ENCODE measurements at places on chromosomes 11 and 22.

DNA sequence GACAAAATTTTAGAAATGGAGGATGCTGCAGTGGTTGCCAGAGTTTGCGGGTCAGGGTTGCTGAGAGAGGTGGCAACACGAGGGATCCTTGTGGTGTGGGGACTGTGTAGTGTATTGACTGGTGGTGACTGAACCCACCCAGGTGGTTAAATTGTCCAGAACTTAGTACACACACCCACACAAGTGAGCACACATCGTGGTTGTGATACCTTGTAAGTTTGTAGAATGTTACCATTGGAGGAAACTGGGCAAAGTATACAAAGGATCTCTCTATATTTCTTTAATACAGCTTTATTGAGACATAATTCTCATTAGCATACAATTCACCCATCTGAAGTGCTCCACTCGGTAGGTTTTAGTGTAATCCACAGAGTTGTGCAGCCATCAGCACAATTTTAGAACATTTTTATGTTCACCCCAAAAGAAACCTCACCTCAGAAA, 56.1 kb downstream of the MED15 start:
- no peak for DNase-seq

GRCh38 chr11:32962016-32962415, 53.7 kb upstream of the DEPDC7 start:
- no peak for DNase-seq

DNA sequence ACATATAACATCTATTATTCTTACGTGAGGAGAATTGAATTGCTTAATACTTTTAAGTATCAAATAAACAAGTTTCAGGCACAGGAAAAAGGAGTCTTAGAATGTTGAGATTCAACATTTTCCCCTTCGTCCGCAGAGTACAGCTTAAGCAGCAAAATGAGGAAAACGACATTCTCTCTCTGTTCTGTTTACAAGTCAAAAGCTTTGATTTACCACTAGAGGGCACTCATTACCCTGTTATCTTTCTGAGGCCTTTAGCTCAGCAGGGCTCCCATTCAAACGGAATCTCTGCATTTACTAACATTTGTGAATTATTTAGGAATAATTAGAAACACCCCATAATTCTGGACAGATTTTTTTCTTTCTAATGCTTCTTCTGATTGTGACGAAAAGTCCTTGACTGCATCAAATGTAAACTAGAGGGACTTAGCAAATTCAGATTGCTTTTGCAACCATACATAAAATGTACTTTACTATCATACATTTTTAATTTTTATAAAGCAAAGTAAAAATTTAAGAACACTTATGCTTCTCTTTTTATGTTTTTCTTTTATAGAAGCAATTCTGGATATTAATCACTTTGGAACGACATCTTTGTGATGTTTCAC, 75.0 kb downstream of the JRKL start:
- peak; percentile 38 for DNase-seq

- DNase-seq = peak; percentile 55
Observed at GRCh38 chr11:62400760-62401159, 18.1 kb upstream of the SCGB1A1 start.

GRCh38 chr11:73249304-73249703, 22.8 kb upstream of the P2RY6 start:
- no peak for DNase-seq

Measured in skeletal muscle cell (primary cell).